M059J (cell line): ENCODE measurements at places on chromosomes 5 and 9.
A peak's percentile ranks its signal among the peaks of the same experiment; 100 is the strongest.

- no peak for DNase-seq
Measured at GRCh38 chr5:178488696-178489095, 101.5 kb downstream of the COL23A1 start.

GRCh38 chr5:179716286-179716685 is 16.3 kb upstream of the MAML1 start:
- DNase-seq: peak; percentile 43

- peak; percentile 45 for DNase-seq
Measured at GRCh38 chr5:72205431-72206009, 98.2 kb downstream of the MAP1B start.

DNA sequence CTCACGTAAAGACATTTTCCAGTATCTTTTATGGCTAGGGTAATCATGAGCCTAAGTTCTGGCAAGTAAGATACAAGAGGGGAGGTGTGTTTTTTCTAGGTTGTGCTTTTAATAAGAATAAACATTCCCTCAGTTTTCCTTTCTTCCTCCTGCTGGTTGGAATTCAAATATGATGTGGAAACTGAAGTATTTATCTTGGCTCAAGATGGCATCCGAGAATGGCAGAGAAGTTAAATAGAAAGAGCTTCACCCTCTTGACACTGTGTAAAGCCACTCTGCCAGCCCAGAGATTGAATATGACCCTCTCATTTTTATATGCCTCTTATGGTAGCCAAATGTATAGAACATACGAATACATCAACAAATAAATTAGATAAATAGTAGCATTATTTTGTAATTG is 438.4 kb downstream of the ISL1 start:
- no peak for DNase-seq

GRCh38 chr5:112097768-112098167 is 321.3 kb downstream of the EPB41L4A start:
- DNase-seq: peak; percentile 31

- DNase-seq: no peak
Measured at GRCh38 chr9:119302988-119303698, 66.1 kb downstream of the BRINP1 start.
